T-cell (primary cell): ENCODE measurements at places on chromosomes 7 and 10. TPM values are rescaled to one million over a fixed set of nuclear protein-coding genes. Genes with fewer than 3 reads are reported as not detected.

CEP55 gene
- total RNA-seq = 0.95 TPM

DNA sequence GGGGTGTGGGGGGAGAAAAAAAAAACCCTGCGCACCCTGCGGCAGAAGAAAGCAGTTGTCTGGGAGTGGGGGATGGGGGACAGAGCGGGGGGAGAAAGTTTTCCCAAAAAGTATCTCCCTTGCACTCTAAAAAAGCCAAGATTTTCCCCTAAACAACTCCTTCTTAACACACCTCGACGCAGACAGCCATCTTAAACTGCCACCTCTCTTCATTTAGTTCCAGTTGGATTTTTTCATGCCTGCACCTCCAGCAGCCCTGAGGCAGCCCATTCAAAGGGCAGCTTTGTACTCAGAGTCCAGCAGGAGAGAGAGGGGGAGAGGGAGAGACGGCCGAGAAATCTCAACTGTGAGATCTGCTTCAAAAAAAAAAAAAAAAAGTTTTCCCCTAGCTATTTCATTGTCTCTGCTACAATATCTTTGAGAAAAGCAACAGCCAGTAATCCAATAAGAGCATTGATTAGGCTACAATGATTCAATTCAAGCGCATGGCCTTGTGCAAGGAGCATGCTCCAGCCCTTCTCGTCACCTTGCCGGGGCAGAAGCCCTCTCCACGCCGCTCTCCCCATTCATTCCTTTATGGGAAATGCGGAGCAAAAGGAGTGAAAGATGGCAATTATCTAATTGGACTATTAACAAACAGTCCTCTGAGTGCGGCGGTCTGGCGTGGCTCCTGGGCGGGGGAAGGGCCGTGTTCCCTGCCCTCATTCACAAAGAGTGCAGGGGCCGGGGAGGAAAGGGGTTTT lies 939 bp upstream of the VAX1 start:
- no peaks in the 10 kb centered on the region for H3K36me3 ChIP-seq
- peaks cover 18% of the 10 kb centered on the region for H3K4me1 ChIP-seq
- H3K27ac ChIP-seq = no peak overlapping the region
- no peak for DNase-seq
- no peak overlapping the region for H3K4me3 ChIP-seq
- peaks cover 21% of the 10 kb centered on the region for H3K27me3 ChIP-seq

DNA sequence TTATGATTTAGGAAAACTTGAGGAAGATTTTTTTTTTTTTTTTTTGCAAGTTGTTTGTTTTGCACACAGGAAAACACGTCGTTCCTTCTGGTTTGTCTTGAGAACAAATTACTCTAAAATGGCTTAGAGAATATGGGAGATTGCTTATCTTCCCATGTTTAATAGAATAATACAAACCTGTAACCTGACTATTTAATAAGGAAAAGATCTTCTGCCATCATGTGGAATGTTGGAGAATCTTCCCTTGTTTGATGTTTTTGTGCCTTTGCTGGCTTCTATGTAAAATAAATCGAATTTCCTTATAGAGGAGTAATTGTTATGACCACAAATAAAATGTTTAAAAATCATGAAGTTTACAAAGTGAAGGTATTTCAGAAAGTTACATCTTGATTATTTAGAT lies 818.8 kb downstream of the GATA3 start:
- no peaks in the 10 kb centered on the region for H3K4me1 ChIP-seq
- no peaks in the 10 kb centered on the region for H3K27me3 ChIP-seq
- H3K36me3 ChIP-seq = no peaks in the 10 kb centered on the region
- DNase-seq = no peak
- H3K27ac ChIP-seq = no peak overlapping the region
- no peak overlapping the region for H3K4me3 ChIP-seq

DNA sequence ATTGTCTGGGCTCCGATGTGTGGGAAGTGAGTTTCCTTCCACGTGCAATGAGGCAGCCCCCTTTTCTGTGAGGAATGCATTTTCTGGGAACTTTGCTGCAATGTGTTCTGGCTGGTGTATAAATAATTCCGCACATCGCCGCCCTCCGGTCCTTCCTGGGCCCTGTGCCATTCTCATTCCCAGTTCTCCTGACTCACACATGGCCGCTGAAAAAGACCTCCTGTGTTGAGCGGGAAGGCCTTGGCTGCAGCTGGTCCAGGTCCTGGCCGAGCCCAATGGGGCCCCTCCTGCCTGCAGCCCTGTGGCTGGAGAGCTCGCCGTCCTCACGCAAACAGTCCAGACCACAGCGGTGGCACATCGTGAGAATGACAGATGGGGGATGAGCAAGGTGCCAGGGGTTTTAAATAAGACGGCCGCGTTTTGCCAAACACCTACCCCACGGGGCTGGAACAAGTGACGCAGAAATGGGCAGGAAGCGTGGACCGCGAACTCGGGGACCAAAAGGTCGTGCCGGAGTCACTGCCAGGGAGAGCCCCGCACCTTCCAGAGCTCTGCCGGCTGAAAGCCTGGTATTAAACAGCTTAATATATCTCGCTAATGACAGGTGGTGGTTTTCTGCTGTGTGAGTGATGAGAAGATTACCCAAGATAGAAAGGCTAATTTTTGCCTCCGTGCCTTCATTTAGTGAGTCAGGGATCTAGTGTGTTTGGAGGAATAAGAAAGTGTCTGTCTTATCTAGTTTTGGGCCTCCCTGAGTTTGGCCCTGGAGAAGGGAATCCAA lies 37.0 kb downstream of the FAM20C start:
- no peak overlapping the region for H3K4me3 ChIP-seq
- no peaks in the 10 kb centered on the region for H3K4me1 ChIP-seq
- H3K27me3 ChIP-seq = no peaks in the 10 kb centered on the region

AGBL3 gene
- 3.5 TPM for total RNA-seq

CRHR2 gene
- 0.09 TPM for total RNA-seq

DNA sequence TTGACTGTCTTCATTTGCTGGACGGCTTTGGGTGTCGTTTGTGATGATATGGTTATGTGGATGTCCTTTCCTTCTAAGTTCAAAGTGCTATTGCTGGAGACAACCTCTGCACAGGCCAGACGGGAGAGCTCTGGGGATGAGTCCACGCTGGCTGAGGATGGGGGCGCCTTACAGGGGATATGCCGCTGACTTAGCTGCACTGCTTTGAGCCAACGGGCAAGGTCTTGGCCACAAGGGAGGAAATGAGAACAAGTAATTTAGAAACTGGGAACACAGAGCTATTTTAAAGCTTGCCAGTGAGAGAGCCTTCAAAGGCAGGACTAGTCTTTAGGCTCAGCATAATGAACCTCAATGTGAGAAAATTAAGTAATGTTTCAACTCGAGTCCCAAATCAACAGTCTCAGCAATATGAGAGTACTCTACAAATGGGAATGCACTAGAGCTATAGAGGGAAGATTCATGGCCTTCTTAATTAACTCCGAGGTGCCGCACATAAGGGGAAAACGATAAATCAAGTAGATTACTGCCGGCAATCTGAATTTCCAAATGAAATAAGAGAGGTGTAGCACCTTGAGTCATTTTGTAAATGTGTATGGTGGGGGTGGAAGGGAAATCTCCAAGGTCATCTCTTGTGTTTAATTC lies 209.3 kb downstream of the JAZF1 start:
- no peaks in the 10 kb centered on the region for H3K27me3 ChIP-seq
- H3K4me3 ChIP-seq = no peak overlapping the region
- DNase-seq = no peak
- H3K4me1 ChIP-seq = peaks cover 12% of the 10 kb centered on the region
- H3K36me3 ChIP-seq = no peaks in the 10 kb centered on the region

PTPRN2 gene
- total RNA-seq = 0.82 TPM

GRCh38 chr7:143331179-143331801 lies 15.4 kb downstream of the CLCN1 start:
- H3K27ac ChIP-seq = no peak overlapping the region
- H3K36me3 ChIP-seq = no peaks in the 10 kb centered on the region
- no peak for DNase-seq
- no peaks in the 10 kb centered on the region for H3K27me3 ChIP-seq

URGCP gene
- total RNA-seq = 22.3 TPM

- H3K27ac ChIP-seq = no peak overlapping the region
- H3K36me3 ChIP-seq = no peaks in the 10 kb centered on the region
- peaks cover 4% of the 10 kb centered on the region for H3K4me1 ChIP-seq
- H3K4me3 ChIP-seq = no peak overlapping the region
- peaks cover 4% of the 10 kb centered on the region for H3K27me3 ChIP-seq
Measured at GRCh38 chr7:3412871-3413270, 111.8 kb downstream of the SDK1 start.

DNA sequence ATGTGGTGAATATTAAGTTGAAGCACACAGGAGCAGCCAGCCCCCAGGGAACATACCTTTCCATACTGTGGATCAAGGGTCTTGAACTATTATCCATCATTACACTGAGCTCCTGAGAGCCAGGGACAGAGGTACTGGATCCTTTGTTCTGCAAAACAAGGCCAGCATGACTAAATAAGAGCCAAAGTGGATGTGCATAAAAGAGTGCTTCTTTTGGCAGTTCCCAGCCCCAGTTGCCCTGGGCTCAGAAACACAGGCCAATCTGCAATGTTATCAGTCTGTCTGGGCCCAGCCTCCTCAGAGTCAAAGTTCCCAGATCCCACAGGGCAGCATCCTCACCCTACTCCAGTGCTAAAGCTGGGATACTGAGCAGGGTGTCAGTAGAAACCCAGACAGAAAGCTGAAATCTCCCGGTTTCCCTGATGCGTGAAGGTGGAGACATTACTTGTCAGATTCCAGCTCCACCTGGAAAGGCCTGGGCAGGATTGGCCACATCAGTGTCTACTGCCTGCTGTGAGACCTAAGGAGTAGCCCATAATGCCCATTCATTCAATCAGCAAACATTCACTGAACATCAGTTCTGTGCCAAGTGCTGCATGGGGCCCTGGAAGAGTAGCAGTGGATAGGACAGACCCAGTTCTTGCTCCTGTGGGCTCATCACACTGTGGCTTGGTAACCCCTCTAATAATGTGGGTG lies 342.7 kb downstream of the CXCL12 start:
- H3K36me3 ChIP-seq = no peaks in the 10 kb centered on the region
- no peak overlapping the region for H3K4me3 ChIP-seq
- peaks cover under 1% of the 10 kb centered on the region for H3K27me3 ChIP-seq
- no peaks in the 10 kb centered on the region for H3K4me1 ChIP-seq

- peaks cover 5% of the 10 kb centered on the region for H3K4me1 ChIP-seq
- H3K27ac ChIP-seq = no peak overlapping the region
- no peak overlapping the region for H3K4me3 ChIP-seq
- DNase-seq = no peak
Measured at GRCh38 chr7:127667017-127667670, 15.2 kb downstream of the SND1 start.

- no peak overlapping the region for H3K4me3 ChIP-seq
- no peak overlapping the region for H3K27ac ChIP-seq
- H3K27me3 ChIP-seq = no peaks in the 10 kb centered on the region
- no peak for DNase-seq
- H3K36me3 ChIP-seq = no peaks in the 10 kb centered on the region
- H3K4me1 ChIP-seq = peaks cover 4% of the 10 kb centered on the region
Measured at GRCh38 chr7:47248797-47249196, 333.1 kb downstream of the TNS3 start.

DNA sequence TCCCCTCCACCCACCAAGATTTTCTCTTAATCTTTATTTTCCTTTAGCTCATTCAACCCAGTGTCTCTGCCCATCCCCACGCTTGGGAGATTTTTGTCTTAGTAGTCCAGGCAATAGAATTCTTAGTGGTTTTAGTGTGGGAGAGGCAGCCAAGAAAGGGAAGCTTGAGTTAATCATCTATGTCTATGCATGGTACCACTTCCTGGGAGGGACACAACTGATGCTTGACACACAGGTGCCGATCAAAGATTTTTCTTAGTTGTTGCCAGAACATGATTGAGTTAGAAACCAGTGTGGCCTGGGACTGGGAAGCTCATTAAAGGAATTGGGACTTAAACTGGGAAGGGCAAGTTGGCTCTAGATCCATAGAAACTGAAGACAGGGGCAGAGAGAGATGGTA lies 3.1 kb downstream of the STRA8 start:
- no peaks in the 10 kb centered on the region for H3K4me1 ChIP-seq
- H3K27me3 ChIP-seq = peaks cover 9% of the 10 kb centered on the region
- no peaks in the 10 kb centered on the region for H3K36me3 ChIP-seq
- DNase-seq = no peak
- H3K27ac ChIP-seq = no peak overlapping the region
- H3K4me3 ChIP-seq = no peak overlapping the region

TRIM8 gene
- total RNA-seq = 54.2 TPM

GRCh38 chr7:33130184-33130583 lies 820 bp downstream of the BBS9 start:
- DNase-seq = no peak
- no peaks in the 10 kb centered on the region for H3K27me3 ChIP-seq
- peaks cover 8% of the 10 kb centered on the region for H3K4me1 ChIP-seq
- H3K36me3 ChIP-seq = no peaks in the 10 kb centered on the region
- H3K4me3 ChIP-seq = peak overlapping the region; percentile 90

DNA sequence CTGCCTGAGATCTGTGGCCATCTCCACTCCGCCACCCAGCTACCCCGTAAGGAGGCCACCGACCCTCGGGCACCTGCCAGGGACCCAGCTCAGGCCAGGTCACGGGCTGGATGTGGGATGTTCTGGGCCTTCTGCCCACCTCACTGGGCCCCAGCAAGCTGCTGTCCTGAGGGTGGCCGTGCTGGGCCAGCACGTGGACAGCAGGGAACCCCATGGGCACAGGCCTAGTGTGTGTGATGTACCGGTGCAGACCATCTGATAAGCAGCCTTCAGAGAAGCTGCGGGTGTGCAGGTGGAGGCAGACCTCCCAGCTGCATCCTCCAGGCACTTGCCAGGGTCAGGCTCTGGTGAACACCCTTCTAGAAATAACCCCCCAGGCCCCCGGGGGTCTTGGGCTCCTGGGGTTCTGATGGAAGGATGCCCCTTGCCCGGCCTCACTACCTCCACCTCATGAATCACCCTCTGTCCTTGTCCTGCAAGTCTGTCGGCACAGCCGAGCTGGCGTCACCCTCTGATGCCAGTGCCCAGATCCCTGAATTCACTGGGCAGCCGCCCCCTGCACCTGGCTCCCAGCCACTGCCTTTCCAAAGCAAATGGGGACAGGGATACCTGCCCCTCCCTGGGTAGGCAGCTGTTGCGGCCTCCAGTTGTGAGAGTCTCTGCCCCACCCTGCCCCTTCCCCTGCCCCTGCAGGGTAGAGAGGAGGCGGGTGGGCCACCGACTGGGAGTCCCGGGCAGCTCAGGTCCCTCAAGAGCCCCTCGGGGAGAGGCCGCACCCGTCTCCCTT lies 139.8 kb downstream of the FAM53B start:
- no peak overlapping the region for H3K4me3 ChIP-seq
- H3K4me1 ChIP-seq = no peaks in the 10 kb centered on the region
- DNase-seq = no peak
- H3K27ac ChIP-seq = no peak overlapping the region
- H3K27me3 ChIP-seq = no peaks in the 10 kb centered on the region
- H3K36me3 ChIP-seq = no peaks in the 10 kb centered on the region

GRCh38 chr10:121668314-121669027 lies 70.2 kb upstream of the FGFR2 start:
- no peak for DNase-seq
- no peak overlapping the region for H3K4me3 ChIP-seq
- peaks cover 25% of the 10 kb centered on the region for H3K27me3 ChIP-seq
- H3K27ac ChIP-seq = no peak overlapping the region
- H3K4me1 ChIP-seq = no peaks in the 10 kb centered on the region

LOXL4 gene
- total RNA-seq = not detected

DNA sequence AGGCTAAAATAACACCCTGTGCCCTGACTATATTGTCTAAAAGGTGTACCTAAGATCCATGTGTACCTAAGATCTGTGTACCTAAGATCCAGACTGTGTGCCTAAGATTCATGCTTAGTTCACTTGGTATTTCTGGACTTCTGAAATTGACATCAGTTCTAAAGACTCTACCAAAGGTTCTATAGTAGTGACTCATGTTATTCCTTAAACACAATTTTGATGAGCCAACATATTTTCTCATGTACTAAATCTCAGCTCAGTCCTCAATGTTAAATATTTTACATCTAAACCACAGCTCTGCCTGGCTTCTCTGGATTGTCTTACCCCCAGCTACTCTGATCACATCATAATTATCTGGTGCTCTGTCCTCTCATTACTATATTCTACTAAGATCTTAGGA lies 802.3 kb upstream of the SORCS1 start:
- H3K4me3 ChIP-seq = no peak overlapping the region
- H3K27me3 ChIP-seq = no peaks in the 10 kb centered on the region
- no peak for DNase-seq
- no peaks in the 10 kb centered on the region for H3K36me3 ChIP-seq
- H3K27ac ChIP-seq = no peak overlapping the region
